ENCODE measurements at places on chromosomes 12 and 14. TPM values are rescaled to one million over a fixed set of nuclear protein-coding genes. Genes with fewer than 3 reads are reported as not detected.

- H3K36me3 ChIP-seq: no peaks in the 10 kb centered on the region
- H3K27me3 ChIP-seq: peaks cover 3% of the 10 kb centered on the region
- no peaks in the 10 kb centered on the region for H3K4me1 ChIP-seq
- no peak for DNase-seq
These were observed 28.7 kb downstream of the NKX2-8 start for GRCh38 chr14:36553656-36554260.

- no peaks in the 10 kb centered on the region for H3K27me3 ChIP-seq
- no peak overlapping the region for H3K27ac ChIP-seq
- no peak for DNase-seq
- H3K4me3 ChIP-seq: no peak overlapping the region
- no peaks in the 10 kb centered on the region for H3K36me3 ChIP-seq
These were observed 124.3 kb upstream of the EGLN3 start for GRCh38 chr14:34075042-34075744.

GRCh38 chr14:70753518-70753953 is 55.8 kb downstream of the MAP3K9 start:
- no peaks in the 10 kb centered on the region for H3K4me1 ChIP-seq
- no peak overlapping the region for H3K27ac ChIP-seq
- H3K36me3 ChIP-seq: peaks cover under 1% of the 10 kb centered on the region
- H3K4me3 ChIP-seq: no peak overlapping the region
- H3K27me3 ChIP-seq: no peaks in the 10 kb centered on the region

DNA sequence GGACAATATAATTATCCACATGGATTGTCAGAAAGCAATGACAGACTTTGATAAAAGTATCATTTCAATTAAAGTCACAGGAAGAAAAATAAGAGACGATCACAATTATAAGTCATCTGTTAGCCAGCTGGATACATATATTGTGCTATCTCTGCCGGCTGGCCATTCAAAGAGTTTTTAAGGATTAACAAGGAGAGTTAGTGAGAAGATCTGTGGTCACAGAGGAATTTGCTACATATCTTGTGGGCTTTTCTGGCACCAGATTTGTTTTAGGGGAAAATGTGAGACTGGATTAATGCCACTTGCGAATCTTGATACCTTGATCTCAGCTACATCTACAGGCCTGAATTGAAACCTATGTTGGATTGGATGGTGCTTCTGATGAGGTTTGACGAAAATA is 90.9 kb upstream of the MANSC4 start:
- DNase-seq: no peak
- no peak overlapping the region for H3K4me3 ChIP-seq
- H3K27ac ChIP-seq: no peak overlapping the region
- no peaks in the 10 kb centered on the region for H3K36me3 ChIP-seq

DNA sequence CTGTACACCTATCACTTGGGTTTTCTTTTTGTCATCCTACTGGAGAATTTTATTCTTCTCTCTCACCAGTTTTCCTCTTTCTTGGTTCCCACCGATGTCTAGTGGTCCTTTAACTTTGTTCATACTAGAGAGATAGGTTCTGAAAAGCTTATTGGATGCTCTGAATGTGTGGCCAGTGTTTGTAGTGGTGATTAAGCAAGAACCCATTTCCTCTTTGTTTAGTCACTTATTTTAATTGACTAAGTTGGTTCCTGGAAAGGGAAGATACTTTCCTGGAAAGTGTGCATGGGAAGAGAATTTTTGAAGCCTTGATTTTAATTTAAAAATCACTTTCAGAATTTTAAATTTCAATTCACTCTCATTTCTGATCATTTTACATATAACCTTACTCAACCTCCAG is 127.2 kb downstream of the OTOGL start:
- no peaks in the 10 kb centered on the region for H3K36me3 ChIP-seq
- H3K4me1 ChIP-seq: no peaks in the 10 kb centered on the region
- DNase-seq: no peak
- H3K27me3 ChIP-seq: no peaks in the 10 kb centered on the region
- H3K4me3 ChIP-seq: no peak overlapping the region

- H3K36me3 ChIP-seq: no peaks in the 10 kb centered on the region
- no peak for DNase-seq
- H3K27me3 ChIP-seq: no peaks in the 10 kb centered on the region
These were observed 81.2 kb downstream of the CCDC60 start for GRCh38 chr12:119415714-119416113.

DNA sequence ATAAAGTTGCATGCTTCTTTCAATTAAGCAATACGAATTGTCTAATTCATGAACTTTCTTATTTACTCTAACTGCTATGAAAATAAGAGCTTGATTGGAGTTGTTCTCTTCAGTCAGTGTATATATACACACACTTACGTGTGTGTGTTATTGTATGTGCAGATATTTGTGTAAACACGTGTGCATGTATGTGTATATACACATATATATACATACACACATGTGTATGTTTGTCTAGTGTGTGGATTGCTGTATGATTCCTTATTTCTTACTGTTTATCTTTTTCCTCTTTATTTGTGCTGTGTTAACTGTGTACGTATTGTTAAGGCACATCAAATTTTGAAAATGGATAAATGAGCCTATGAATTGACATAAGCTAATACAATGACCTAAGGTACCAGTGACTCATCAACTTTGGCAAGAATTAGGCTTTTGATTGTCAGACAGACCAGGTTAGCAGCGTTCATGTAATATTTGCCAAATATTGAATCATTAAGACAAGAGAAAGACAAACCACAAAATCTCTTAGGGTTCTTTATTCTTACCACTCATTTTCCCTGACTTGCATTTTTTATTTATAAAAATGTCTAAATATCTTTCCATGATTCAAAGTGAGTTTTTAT is 423.9 kb downstream of the SOX5 start:
- no peak overlapping the region for H3K27ac ChIP-seq
- DNase-seq: no peak
- H3K4me3 ChIP-seq: no peak overlapping the region
- H3K27me3 ChIP-seq: no peaks in the 10 kb centered on the region
- H3K4me1 ChIP-seq: no peaks in the 10 kb centered on the region

DNA sequence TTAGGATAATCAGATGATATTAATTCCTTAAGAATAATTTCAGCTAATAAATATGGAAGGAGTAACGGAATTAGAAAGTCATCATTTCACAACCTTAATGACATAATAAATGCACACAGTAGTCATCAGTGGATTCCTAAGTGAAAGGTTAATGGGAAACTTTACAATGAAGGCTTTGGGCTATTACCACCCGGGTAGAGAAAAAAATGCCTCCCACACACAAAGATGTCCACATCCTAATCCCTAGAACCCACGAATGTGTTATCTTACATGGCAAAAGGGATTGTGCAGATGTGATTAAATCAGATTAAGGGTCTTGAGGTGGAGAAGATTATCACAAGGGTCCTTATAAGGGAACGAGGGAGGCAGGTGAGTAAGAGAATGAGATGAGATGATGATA is 5.6 kb downstream of the TMED10 start:
- no peak for DNase-seq
- H3K4me3 ChIP-seq: no peak overlapping the region
- no peaks in the 10 kb centered on the region for H3K27me3 ChIP-seq
- H3K27ac ChIP-seq: no peak overlapping the region
- H3K36me3 ChIP-seq: no peaks in the 10 kb centered on the region
- H3K4me1 ChIP-seq: peaks cover 62% of the 10 kb centered on the region

GRCh38 chr12:47781479-47782371 is 8.7 kb downstream of the SLC48A1 start:
- H3K27ac ChIP-seq: no peak overlapping the region
- no peak for DNase-seq
- peaks cover 17% of the 10 kb centered on the region for H3K36me3 ChIP-seq
- peaks cover 6% of the 10 kb centered on the region for H3K4me1 ChIP-seq
- no peaks in the 10 kb centered on the region for H3K27me3 ChIP-seq
- H3K4me3 ChIP-seq: no peak overlapping the region

DNA sequence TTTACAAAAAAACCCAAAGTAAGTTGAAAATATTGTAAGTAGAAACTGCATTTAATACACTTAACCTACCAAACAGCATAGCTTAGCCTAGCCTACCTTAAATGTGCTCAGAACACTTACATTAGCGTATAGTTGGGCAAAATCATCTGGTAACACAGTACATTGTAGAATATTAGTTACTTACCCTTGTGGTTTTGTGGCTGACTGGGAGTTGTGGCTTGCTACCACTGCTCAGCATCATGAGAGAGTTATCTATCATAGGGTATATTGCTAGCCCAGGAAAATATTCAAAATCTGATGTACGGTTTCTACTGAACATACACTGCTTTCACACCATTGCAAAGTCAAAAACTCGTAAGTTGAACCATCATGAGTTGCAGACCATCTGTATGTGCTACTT is 141.7 kb upstream of the GARIN6 start:
- no peak overlapping the region for H3K4me3 ChIP-seq
- no peaks in the 10 kb centered on the region for H3K4me1 ChIP-seq
- no peaks in the 10 kb centered on the region for H3K27me3 ChIP-seq
- H3K36me3 ChIP-seq: no peaks in the 10 kb centered on the region

- no peak overlapping the region for H3K27ac ChIP-seq
- H3K4me3 ChIP-seq: no peak overlapping the region
- peaks cover 45% of the 10 kb centered on the region for H3K27me3 ChIP-seq
- DNase-seq: no peak
- H3K4me1 ChIP-seq: peaks cover 5% of the 10 kb centered on the region
- no peaks in the 10 kb centered on the region for H3K36me3 ChIP-seq
These were observed 6.8 kb upstream of the LHX5 start for GRCh38 chr12:113478351-113479011.

DNA sequence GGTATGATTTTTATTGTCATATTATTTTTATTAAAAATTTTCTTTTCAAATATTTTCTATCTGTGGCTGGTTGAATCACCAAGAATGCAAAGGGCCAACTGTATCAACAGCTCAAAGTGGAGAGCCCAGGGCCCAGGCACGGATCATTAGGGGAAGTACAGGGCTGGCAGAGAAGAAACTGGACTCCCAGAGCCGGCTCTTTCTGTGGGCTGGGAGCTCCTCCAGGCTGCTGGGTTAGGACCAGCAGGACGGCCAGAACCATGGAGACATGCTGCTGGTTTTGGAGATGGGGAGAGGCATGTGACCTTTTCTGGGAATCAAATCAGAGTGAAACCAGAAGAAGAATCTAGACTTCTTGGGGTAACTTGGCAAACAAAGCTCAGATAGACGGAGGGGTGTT is 220.5 kb downstream of the CACNA1C start:
- H3K27me3 ChIP-seq: no peaks in the 10 kb centered on the region
- no peak overlapping the region for H3K4me3 ChIP-seq
- H3K36me3 ChIP-seq: no peaks in the 10 kb centered on the region
- H3K4me1 ChIP-seq: no peaks in the 10 kb centered on the region
- DNase-seq: no peak

GRCh38 chr12:12891881-12892355 is 556 bp downstream of the GPRC5A start:
- no peaks in the 10 kb centered on the region for H3K36me3 ChIP-seq
- no peak for DNase-seq
- peaks cover 4% of the 10 kb centered on the region for H3K27me3 ChIP-seq
- no peaks in the 10 kb centered on the region for H3K4me1 ChIP-seq
- no peak overlapping the region for H3K4me3 ChIP-seq

DNA sequence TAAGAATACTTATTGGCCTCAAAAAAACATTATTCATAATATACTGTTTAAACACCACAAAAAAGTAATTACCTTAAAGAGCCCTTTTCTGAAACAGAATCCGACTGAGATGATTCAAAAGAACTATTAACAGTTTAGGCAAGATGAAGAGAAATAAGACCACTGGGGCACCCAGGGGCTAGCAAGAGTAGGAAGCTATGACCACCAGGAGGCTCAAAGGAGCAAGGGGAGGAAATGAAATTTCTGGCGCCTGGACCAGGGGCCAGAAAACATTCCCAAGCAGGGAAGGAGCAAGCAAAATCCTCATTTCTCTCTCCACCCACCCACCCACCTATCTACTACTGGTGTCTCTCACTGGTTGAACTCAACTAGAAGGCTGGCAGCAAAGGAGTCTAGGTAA is 6.3 kb upstream of the DCAF4 start:
- no peaks in the 10 kb centered on the region for H3K27me3 ChIP-seq
- no peak for DNase-seq
- H3K27ac ChIP-seq: no peak overlapping the region

GRCh38 chr14:30015489-30015888 is 87.8 kb upstream of the PRKD1 start:
- no peaks in the 10 kb centered on the region for H3K27me3 ChIP-seq

The RND1 gene
- 2.0 TPM for total RNA-seq

The TSPAN8 gene
- total RNA-seq: not detected

The PARP11 gene
- total RNA-seq: 14.8 TPM

The MGAT4C gene
- total RNA-seq: not detected
